8988T (cell line): ENCODE measurements at places on chromosomes 6 and 20.
A peak's percentile ranks its signal among the peaks of the same experiment; 100 is the strongest.

GRCh38 chr6:126367849-126368248 lies 27.9 kb downstream of the CENPW start:
- no peak for DNase-seq

GRCh38 chr20:17513939-17514338 lies 17.2 kb downstream of the BFSP1 start:
- no peak for DNase-seq

DNA sequence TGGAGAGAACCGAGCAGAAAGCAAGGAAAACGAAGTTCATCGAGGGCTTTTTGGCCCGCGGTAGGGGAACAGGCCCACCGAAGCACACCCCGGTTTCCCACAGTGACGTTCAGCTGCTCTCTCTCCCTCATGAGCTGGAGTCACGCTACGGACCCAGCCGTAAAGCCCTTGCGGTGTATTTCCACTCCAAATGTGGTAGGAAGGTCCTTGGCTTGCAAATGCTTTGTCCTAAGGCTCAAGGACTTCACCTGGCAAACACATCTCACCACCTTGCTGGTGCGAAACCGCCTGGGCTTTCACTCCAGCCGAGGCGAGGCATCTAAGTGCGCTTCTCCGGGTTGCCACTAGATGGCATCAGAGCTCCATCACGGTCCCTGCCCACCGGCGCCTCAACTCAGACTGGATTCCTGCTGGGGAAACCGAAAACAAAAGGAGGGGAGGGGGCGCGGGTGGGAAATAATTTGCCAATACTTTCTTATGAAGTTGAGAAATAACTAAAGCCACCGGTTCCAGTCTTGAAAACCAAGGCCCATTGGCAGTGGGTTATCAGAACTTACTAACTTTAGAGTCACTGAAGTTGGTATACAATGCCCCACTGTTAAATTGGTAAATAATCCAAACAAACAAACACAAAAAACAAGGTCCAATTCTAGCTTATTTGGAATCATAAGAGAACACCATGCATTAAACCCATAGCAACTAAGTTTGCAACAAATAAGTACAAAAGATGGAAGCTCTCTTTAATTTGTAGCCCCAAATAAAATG lies 13.4 kb upstream of the FOXC1 start:
- DNase-seq, result peak; percentile 71

GRCh38 chr6:321536-322258 lies 29.4 kb downstream of the DUSP22 start:
- DNase-seq, result no peak
